ENCODE measurements at places on chromosomes 4 and X. TPM values are rescaled to one million over a fixed set of nuclear protein-coding genes. Genes with fewer than 3 reads are reported as not detected.
A peak's percentile ranks its signal among the peaks of the same experiment; 100 is the strongest.

- peak; percentile 90 for DNase-seq
These were observed 5.5 kb downstream of the CAMK2D start for GRCh38 chr4:113756005-113756410.

MMRN1 gene
- under 0.01 TPM for total RNA-seq

TCEAL6 gene
- total RNA-seq = not detected

NSG1 gene
- total RNA-seq = under 0.01 TPM

Data from fibroblast of lung (primary cell).